ENCODE measurements at places on chromosomes 5 and 9. TPM values are rescaled to one million over a fixed set of nuclear protein-coding genes. Genes with fewer than 3 reads are reported as not detected.

STPG3 gene
- total RNA-seq, result not detected

DNA sequence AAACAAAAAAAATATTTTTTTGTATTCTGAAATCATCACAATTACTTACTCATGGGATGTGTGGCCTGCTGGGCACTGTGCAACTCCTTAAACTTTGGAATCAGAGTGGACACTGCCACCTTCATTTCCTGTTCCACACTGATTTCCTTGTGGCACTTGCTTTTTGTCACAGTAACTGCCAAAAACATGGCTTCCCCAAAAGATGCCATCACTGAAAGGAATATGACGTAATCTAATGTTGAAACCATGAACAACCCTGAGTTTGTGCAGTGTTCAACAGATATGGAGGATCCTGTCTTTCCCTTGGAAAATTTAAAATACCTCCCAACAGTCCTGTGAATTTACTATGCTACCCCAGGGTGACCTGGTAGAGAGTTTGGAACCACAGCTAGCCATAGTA is 12.6 kb upstream of the IL12B start:
- DNase-seq, result no peak

DNA sequence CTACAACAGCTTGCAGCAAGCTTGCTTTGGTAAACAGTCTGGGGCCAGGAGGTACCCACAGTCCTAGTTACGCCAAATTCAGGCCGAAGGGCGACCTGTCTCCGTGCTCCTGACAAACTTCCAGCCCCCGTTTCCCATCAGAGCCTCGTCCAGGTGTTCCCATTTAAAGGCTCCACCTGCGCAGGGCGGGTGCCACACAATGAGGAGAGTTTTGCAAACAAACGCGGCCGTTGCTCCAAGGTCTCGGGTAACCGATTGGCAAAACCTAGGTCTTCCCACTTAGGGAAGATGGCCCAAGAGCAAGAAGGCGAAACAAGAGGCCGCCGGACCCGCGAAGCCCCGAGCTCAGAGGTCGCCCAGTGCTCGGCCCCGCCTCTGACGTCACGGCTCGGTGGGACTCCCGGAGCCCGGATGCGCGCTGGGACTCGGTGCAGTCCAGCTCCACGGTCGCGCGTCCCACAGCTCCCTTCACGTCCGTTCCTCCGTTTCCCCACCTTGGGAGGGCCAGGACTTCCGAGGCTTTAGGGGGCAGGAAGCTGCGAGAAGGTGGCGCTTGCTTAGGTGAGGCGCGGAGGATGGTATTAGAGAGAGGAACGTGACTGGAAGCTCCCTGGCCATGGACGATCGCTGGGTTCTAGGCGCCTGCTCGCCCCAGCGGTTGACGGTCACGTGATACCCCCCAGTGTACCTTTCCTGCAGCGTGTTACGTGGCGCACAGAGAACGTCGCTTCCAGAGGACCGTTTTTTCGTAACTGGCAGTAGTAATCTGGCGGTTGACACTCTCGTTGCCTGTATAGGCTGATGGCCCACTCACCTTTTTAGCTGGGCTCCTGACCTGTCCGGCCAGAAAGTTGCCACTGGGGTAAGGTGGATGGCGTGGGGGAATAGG is 41.8 kb upstream of the KDM4C start:
- peak; percentile 90 for DNase-seq

DNA sequence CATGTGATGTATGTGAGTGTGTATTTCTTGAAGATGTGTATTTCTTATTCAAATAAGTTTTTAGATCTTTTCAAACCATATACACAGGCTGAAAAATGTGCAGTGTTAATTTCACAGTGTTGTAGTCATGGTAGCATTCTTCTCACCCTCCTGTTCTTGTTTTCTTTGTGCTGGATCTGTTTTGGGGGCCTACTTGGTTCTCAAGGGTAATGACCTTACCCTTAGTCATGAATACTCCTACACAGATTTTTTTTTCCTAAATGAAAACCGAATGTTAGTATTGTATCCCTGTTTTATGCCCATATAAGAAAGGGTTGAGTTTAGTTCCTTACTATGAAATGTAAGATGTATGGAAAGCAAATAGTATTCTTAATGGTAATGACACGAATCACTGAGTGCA is 88.0 kb downstream of the SLC44A1 start:
- DNase-seq, result no peak

DNA sequence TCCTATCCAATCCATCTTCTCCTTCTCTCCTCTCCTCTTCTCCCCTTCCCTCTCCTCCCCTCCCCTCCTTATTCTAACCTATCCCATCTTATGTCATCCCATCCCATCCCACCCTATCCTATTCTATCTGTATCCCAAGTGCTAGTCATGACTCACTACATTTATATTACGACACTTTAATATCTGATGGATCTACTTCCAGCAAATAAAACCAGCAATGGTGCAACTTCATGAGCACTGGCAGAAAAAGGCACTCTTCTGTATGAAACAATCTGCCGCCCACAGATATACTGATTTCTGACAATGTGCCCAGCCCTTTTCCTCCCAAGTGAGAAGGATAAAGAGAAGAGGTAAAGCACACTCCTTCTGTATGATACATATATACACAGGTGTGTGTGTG is 86.6 kb upstream of the ANKH start:
- no peak for DNase-seq

DNA sequence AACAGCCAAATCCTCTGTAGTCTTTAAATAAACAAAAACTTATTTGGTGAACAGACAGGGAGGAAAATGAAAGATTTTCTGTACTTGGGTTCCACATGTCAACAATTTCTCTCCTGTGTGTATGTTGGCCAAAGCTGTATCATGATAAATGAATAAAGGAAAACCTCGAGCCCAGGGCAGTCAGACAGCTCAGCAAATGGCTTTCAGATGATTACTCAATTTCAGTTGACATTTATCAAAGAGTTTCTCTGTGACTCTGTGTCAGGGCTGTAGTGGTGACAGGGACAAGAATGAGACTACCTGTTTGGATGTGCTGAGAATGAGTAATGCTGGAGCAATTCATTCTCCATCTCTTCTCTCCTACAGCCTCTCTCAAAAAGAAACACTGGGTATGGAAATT is 45.7 kb upstream of the PTGS1 start:
- DNase-seq, result no peak

- no peak for DNase-seq
Observed at GRCh38 chr5:91469517-91470165, 86.5 kb upstream of the ARRDC3 start.

Data from upper lobe of right lung (tissue), 1 donor.